ELF-1 (cell line): ENCODE measurements at places on chromosomes 2 and 18.

DNA sequence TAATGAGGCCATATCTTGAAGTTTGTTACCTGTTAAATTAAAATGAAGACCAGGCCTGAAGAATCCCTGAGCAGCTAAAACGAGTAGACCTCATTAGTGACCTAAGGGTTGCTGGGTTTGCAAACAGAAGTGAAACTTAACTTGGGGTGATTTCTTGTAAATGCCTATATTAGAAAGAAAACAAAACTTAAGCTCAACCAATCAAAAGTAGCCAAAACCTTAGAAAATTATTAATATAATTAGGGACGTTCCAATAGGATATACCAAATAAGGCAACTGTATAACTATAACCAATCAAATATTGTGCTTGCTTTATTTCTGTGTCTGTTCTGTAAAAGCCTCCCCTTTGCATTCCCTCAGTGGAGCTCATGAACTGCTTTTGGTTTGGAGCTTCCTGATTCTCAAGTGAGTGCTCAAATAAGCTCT is 137.9 kb upstream of the VRK2 start:
- DNase-seq, result no peak

- no peak for DNase-seq
Observed at GRCh38 chr2:162210385-162210784, 32.9 kb downstream of the FAP start.

GRCh38 chr2:132252894-132253264 is 91.1 kb upstream of the ANKRD30BL start:
- no peak for DNase-seq

DNA sequence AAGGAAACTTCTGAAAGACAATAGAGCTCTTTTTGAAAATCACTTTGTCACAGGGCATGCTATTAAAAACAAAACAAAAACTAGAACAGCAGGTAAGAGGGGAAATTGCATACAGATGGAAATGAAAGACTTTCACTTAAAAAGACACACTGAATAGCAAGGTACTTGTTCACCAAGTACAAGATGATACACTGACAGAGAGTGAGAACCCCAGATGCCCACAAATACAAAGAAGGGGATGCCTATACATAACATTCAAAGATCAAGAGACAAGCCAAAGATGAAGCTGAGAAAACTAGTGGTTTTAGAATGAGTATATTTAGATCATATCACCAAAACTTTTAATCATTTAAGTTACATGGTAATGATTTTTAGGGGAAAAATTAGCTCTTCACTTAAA is 60.7 kb downstream of the ASXL2 start:
- DNase-seq, result no peak

- no peak for DNase-seq
Observed at GRCh38 chr2:100934504-100935371, 67.4 kb upstream of the RPL31 start.

GRCh38 chr2:215949991-215950404 is 63.4 kb downstream of the MREG start:
- no peak for DNase-seq

DNA sequence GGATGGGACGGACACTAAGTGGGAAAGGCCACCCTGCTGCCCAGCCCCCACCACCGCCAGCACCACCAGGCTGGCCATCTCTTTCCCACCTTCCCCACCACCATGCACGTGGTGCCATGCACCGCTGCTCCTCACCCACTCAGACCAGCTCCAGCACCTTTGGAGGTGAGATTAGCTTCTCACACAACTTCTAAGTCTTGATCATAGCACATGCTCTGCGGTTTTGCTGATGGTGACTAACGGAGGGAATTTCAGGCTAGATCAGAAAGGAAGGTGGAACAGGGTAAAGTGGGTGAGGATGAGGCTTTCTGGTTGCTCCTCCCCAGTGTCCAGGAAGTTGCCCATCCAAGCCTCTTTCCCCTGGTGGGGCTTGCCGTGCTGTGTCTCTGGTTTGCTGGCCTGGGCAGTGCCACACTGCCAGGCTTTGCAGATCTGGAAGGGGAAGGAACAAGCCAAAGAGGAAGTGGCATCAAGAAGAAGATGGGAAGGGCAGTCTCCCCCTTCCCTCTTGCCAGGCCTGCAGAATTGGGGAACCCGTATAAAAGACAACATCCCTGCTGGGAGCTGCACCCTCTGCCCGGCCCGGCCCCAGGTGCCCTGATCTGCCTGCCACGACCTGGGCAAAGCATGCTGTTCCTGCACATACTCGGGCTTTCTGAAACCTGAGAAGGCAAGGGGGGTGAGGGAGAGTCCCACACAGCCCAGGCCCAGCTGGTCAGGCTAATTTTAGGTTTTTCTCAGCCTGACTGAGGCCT is 44.3 kb upstream of the CAB39 start:
- no peak for DNase-seq

- DNase-seq, result no peak
Observed at GRCh38 chr2:45171136-45171501, 161.9 kb upstream of the SIX2 start.

DNA sequence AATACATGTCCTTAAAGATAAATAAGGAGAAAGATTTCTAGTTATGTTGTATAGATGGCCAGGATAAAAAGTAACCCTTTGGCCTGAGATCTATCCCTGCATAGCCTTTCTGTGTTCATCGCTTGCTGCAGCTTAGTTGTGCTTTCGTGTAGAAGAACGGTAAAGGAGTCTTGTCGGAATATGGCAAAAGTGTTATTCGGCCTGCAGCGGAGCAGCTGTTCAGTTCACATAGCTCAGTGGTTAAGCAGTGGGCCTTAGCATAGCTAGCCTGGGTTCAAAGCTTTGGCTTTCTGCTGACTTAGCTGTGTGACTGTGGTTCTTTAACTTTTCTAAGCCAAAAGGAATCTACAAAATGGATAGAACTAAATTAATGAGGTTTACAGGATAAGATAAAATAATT is 55.4 kb downstream of the MALT1 start:
- no peak for DNase-seq

DNA sequence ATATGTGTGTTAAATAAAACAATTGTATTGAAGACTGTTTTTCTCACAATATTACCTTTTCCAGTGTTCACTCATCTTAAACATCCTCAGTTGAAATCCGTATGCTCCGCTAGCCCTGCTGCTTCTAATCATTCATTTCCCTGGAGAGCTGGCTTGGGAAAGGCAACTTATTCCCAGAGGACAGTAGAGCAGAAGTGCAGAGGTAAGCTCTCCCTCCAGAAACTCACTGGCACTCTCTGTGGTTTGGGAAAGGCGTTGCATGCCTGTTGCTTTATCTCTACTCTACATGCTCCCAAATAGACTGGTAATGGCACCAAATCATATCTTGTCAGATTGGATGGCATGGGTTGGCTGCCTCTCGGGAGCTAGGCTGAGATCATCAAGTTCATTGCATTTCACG is 117.1 kb upstream of the BOD1L2 start:
- DNase-seq, result peak; percentile 62

- peak; percentile 77 for DNase-seq
Observed at GRCh38 chr2:186757009-186757408, 63.1 kb downstream of the FAM171B start.

- no peak for DNase-seq
Observed at GRCh38 chr18:474416-474815, 26.1 kb downstream of the COLEC12 start.

GRCh38 chr18:25786758-25787157 is 303.7 kb downstream of the SS18 start:
- DNase-seq, result no peak

DNA sequence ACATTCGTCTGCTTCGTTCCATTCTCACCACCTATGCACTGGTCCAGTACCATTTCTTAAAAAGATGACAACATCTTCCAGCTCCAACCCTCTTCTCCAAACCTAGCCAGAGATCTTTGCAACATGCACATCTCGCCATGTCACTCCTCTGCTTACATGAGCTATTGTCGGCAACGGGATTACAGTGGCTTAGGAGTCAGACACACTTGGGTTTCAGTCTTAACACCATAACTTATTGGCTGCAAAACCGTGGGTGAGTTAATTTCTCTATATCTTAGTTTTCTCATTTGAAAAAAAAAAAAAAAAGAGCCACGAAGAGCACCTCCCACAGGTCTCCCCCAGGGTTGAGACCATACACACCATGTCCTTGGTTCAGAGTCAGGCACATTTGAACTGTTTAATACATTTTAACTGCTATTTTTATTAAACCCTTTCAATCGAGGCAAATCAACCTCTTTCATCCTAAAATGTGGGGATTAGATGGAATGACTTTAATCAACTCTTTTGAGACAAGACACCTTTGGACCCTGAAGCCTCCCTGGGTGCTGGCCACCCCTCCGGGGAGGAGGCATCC is 889 bp downstream of the ANKRD29 start:
- no peak for DNase-seq

GRCh38 chr2:28593160-28593755 is 97.4 kb downstream of the PLB1 start:
- no peak for DNase-seq

GRCh38 chr2:162579986-162580385 is 236.1 kb downstream of the GCA start:
- no peak for DNase-seq

- peak; percentile 58 for DNase-seq
Observed at GRCh38 chr2:1864981-1865421, 120.7 kb upstream of the PXDN start.

- DNase-seq, result no peak
Observed at GRCh38 chr2:189500456-189501160, 59.3 kb downstream of the WDR75 start.

- no peak for DNase-seq
Observed at GRCh38 chr2:184524551-184525382, 73.6 kb upstream of the ZNF804A start.

- DNase-seq, result no peak
Observed at GRCh38 chr2:207483477-207483876, 46.3 kb upstream of the CREB1 start.

DNA sequence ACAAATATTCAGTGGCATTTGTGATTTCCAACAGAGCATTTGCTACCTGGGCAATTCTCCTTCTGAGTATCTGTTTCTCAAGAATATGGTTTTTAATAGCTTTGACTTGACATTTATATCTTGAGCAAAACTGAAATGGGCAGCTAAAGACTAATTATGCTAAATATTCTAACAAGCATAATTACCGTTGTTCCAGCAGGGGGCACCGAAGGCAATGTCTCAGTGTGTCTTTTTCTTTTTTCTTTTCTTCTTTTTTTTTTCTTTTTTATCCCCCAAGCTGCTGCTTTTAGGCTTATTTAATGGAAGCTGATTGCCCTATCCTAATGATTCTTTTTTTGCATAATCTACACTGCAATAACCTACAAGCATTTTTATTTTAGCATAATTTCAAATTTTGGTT is 138.9 kb upstream of the NABP1 start:
- no peak for DNase-seq

DNA sequence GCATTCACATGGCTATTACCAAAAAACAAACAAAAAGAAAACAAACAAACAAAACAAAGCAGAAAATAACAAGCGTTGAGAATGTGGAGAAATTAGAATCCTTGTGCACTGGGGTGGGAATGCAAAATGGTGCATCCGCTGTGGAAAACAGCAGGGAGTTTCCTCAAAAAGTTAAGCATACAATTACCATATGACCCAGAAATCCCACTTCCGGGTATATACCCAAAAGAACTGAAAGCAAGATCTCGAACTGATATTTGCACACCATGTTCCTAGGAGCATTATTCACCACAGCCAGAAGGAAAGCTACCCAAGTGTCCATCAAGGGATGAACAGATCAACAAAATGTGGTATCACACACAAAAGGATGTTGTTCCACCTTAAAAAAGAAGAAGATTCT is 17.9 kb upstream of the TEX51 start:
- DNase-seq, result no peak

- DNase-seq, result no peak
Observed at GRCh38 chr2:200226451-200227426, 79.8 kb upstream of the SPATS2L start.

DNA sequence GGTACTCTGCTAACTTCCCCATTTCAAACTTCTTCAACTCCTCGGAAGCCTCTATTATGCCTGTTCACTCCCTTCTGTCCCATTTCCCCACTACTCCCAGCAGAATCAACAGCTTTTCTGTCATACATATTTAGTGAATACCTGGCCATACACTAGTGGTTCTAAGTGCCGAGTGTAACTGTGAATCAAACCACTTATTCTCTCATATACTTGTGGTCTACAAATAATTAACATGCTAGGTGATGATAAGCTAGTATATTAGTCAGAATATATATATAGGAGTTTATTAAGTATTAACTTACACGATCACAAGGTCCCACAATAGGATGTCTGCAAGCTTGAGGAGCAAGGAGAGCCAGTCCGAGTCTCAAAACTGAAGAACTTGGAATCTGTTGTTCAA is 150.7 kb downstream of the CCDC102B start:
- DNase-seq, result no peak

- DNase-seq, result peak; percentile 72
Observed at GRCh38 chr2:25664183-25664964, 9.0 kb downstream of the DTNB start.

DNA sequence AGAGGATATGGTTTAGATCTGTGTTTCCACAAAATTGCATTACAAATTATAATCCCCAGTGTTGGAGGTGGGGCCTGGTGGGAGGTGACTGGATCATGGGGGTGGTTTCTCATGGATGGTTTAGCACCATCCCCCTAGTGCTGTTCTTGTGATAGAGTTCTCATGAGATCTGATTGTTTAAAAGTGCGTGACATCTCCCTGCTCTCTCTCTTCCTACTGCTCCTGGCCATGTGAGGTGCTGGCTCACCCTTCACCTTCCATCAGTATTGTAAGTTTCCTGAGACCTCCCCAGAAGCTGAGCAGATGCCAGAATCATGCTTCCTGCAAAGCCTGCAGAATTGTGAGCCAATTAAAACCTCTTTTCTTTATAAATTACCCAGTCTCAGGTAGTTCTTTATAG is 33.1 kb downstream of the LHCGR start:
- no peak for DNase-seq

GRCh38 chr2:100418406-100418962 is 1.0 kb upstream of the CHST10 start:
- no peak for DNase-seq

GRCh38 chr18:80106482-80107051 is 2.5 kb upstream of the ADNP2 start:
- DNase-seq, result peak; percentile 44

DNA sequence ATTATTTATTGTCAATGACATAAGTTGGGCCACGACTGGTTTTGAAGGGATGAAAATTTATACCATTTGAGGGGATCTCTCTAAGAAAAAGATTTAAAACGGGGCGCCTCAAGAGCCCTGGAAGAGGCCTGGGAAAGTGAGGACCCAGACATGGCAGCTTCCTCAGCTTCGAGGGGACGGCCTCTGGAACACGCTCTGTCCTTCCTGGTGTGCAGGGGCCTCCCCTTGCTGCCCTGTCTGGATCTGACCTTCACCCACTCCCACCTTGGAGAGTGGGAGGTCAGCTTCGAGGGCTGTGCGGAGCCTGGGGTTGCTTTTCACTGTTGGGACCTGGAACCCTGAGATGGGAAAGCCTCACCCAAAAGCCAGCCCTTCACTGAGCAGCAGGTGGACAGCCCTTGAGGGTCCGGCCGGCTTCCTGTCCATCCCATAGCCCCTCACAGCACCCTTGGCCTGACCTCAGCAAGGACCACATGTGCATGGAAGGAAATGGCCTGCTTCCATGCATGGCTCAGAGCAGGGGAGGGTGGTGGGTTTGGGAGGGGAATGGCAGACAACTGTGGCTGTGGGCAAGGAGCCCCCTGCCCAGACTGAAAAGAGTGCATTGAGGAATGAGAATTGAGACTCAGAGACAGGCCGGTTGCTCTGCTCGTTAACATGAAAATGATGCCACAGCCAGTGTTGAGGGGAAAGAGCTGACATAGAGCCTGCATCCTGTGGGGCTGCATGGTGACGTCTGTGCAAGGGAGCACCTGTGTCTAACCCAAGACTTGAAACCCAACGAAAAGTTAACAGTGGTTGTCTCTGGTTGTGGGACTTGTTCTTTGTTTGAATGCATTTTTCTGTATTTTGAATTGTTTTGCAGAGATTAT is 16.3 kb downstream of the FBLN7 start:
- DNase-seq, result no peak

GRCh38 chr2:136104977-136105376 is 13.0 kb downstream of the CXCR4 start:
- DNase-seq, result no peak
